ENCODE measurements at places on chromosomes 16 and 17.

DNA sequence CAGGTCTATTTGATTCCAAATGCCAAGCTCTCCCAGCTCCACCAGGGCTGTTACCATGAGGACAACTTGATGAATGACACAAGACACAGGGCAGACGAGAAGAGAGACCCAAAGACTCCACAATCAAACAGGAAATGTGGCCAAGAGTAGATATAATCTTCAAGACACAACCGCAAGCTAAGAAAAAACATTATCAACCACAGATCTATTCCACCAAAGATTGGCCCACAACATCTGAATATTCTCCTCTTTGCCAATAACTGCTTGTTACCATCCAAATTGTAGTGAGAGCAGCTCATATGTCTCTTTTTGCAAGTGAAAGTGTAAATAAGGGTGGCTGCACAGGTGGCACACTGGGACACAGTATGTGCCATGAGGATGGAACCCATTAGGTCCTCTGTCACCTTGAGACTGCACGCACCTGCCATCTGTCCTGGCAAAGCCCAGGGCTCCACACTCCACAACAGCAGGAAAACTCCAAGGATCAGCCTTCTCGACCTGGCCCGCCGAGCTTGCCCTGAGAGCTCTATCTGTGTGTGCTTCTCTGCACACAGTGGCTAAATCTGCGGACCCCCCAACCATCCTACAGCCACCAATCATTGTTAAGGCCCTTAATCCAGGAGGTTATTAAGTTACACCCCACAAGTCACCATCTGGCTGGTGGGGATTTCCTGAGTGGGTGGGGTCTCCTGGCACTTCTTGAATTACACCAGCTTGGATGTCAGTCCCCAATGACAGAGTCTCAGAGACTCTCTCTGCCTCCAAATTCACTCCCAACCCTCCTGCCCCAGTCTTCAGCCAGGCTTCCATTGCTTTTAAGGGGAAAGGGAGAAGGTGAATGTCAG, 50.5 kb downstream of the DYNLRB2 start:
- no peak for DNase-seq

DNA sequence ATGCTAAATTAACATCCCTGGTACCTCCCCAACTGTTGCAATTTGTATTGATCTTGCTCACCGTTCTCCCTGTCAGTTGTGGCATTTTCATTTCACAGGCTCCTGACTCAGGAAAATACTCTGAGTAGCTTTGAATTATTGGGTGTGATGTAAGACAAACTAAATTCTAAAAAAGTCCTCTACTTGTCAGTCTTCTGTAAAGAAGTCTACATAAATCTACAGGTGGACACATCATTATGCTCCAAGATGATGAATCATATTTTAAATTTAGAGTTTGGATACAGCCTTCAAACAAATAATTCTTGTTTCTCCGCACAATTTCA, 47.2 kb downstream of the MARCHF10 start:
- DNase-seq = no peak

DNA sequence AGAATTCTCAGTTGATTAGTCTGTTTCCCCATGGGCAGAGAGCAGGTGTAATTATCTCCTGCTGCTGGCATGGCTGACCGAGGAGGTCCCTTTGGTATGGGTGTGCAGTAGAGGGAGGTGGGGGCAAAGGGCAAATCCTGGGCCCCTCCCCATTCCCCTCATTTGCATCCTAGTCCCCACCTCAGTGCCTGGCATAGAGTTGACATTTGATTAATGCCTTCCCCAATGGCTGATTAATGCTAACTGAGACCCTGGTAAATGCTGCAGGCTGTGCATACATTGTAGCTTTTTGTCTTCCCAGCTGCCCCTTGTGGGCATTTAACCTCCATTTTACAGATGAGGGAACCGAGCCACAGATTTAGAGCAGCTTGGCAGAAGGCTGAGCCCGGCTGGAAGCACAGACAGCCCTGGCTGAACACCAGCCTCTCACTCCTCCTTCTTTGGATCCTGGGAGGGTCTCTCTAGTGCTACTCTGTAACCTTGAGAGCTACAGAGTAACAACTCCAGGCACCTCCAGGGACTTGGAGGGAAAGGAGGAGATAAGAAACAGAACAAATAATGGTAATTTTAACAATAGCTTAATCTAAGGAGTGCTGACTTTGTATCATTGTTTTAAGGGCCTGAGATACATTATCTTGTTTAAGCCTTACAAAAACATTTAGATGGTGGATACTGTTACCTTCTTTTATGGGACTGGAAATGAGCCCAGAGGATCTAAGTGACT, 5.1 kb downstream of the PLCG2 start:
- no peak for DNase-seq

DNA sequence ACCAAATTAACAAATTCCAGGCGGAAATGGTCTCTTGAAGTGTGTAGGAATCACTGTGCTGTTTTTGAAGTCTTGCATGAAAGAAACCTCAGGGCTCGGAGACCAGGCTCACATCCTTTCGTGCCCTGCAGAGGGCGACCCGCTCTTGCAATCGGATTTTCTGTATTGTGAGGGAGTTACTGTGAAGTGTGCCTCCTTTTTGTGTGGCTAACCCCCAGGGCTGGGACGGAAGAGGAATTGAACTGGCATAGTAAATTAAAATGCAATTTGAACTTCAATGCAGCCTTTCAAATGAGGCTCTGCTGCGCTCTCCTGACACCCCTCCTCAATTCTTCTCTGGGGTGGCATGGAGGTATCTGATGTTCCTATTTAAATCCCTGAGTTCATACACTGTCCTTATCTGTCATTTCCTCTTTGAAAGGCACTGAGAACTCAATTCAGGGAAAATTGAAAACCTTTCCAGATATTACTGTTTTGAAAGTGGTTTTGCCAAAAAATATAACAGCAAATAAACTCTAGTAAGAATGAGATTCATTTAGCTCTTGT, 51.5 kb upstream of the MGAT5B start:
- DNase-seq = peak; percentile 59

DNA sequence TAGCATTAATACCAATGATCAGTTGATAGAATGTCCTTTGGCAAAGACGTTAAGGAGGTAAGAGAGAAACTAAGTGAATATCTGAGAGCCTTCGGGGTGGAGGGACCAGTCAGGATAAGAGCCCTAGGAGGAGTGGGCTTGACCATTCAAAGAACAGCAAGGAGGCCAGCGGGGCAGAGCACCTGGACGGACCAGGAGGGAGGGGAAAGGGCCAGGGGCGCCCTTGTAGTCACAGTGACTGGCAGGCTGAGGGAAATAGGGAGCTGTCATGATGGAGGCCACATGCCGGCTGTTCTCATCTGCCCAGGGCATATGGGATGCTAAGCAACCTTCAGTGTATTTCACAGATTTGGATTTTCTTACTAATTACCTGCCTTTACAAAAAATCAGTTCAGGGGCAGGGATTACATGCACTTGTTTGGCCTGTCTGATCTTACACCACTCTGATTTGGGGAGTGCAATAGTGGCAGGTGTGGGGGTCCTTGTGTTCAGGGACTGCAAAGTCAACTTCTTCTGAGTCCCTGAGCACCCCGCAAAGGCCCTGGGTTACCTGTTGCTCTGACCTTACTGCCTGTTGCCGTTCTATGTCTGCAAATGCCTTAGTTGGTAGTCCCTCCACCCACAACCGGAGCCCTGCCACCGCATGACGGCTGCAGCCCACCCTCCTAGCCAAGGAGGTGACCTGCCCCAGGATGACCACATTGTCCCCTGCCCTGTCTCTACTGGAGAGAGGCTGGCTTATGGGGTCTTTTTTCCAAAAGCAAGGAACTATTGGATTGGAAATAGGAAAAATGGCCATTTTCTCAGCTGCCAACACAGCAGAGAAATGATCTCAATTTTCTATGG, 10.0 kb downstream of the TMEM132E start:
- DNase-seq = no peak

- DNase-seq = no peak
Observed at GRCh38 chr17:27849474-27850185, 43.5 kb downstream of the LYRM9 start.

All from endothelial cell (in vitro differentiated cells).